Renal cortical epithelial cell (primary cell): ENCODE measurements at places on chromosomes 5 and 9. TPM values are rescaled to one million over a fixed set of nuclear protein-coding genes. Genes with fewer than 3 reads are reported as not detected.

- DNase-seq: no peak
These were observed 642 bp downstream of the SV2C start for GRCh38 chr5:76083555-76084495.

ADGRV1 gene
- total RNA-seq: 0.35 and 0.55 TPM in 2 replicates

DNA sequence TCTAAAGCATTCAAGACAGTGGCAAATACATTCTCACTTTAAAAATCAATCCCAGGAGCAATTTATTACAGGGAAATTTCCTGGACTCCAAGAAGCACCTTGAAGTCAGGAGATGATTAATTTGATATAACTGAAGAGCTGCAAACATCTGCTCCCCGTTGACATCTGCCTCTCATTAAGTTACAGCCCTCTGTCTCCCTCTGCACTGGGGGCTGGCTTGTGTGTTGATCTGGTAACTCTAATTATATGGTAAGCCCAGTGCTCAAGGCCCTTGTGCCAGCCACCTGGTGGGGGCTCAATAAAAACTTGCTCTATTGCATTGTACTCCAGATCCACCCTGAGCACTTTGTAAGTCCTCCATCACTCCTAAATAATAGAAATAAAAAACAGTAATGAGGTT lies 131.1 kb upstream of the ZNF462 start:
- DNase-seq: no peak

GRCh38 chr9:68802525-68803015 lies 97.5 kb downstream of the PIP5K1B start:
- DNase-seq: no peak

DNA sequence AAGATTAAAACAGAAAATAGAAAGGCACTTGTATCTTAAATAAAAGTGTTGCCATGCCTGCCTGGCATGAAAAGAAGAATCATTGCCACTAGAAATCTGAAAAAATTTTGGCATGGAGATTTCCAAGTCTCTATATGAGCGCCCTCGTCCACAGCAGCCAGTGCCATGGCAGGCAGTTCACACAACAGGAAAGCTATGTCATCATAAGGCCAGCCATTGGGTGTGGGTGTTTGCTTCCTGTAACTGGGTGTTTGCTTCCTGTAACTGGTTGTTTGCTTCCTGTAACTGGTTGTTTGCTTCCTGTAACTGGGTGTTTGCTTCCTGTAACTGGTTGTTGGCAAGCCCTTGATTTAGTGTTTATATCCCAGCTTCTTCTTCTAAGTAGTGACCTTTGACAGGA lies 446.7 kb downstream of the IRX1 start:
- no peak for DNase-seq

DNA sequence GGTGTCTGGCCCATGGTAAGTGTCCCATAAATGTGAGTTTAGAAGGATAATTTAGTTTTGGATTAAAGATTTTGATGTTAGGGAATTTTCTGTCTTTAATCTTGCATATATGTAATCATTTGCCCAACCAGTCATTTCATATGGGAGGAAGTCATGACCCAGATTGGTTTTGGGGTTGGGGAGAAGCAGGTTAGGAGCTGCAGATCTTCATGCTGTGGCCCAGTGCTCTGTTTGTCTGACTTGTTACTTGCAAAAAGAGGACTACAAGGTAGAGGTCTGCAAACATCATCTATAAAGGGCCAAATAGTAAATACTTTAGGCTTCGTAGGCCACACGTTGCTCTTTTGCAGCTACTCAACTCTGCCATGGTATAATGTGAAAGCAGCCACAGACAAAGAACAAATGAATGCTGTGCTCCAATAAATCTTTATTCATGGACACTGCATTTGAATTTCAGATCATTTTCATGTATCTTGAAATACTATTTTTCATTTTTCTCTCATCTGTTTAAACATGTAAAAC lies 16.8 kb downstream of the OSTF1 start:
- DNase-seq: no peak

GRCh38 chr9:11537566-11537965 lies 924.8 kb upstream of the PTPRD start:
- no peak for DNase-seq

- no peak for DNase-seq
These were observed 164.9 kb downstream of the KCTD16 start for GRCh38 chr5:144335561-144335960.

DNA sequence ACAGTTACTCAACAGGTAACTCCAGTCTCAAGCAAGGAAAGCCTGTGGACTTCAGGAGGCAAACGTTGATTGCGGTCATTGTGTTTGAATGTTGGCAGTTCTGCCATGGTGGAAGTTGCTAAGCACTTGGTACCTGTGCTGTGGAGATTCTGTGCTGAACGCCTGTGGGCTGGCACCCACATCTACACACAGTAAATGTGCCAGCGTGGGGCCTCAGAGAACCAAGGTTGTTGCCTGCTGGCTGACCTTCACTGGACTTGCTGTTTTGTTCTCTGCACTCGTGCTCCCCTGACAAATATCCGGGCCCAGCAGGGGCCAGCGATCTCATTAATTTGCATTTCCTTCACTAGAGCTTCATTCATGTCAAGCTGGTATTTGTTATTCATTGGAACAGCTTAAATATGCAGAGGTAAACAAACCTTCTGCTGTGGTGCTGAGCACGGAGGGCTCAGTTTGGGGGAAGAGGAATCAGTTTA lies 141.8 kb downstream of the PRKACG start:
- DNase-seq: no peak

- no peak for DNase-seq
These were observed 149.0 kb downstream of the INSYN2B start for GRCh38 chr5:169831331-169831730.

GRCh38 chr5:144076521-144077083 lies 93.9 kb downstream of the YIPF5 start:
- DNase-seq: no peak

- peak; percentile 19 for DNase-seq
These were observed 67.0 kb upstream of the ATG10 start for GRCh38 chr5:81904861-81905260.

DNA sequence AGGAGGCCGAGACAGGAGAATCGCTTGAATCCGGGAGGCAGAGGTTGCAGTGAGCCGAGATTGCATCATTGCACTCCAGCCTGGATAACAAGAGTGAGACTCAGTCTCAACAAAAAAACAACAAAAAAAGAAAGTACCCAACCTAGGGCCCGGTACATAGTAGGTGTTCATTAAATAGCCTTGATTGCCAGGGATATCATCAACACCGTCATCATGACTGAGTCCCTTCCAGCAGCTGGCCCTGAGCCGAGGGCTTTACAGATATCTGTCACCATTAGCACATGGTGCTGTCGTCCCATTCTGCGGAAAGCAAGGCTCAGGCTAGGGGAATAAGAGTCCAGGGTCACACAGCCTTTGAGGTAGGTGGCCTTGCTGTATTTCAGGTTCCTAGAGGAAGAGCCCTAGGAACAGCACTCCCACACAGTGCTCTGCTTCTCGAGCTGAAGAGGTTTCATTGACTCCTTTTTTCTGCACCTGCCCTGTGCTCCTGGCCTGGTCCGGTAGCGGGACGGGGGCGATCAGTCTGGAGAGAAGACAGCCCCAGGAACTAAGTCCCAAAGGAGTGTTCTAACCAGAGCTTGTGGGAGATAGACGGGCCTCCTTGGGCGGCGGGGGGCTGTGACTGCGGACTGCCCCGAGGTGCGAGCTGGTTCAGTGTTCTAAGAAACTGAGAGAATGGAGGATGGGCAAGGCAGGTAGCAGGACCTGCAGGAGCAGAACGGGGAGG lies 48.2 kb downstream of the CXXC5 start:
- DNase-seq: no peak

SHOC1 gene
- total RNA-seq: 0.30 TPM in 1 of 2 replicates, not detected in the other

CAMK2A gene
- 0.15 TPM in 1 of 2 replicates, not detected in the other for total RNA-seq

GRCh38 chr9:77453825-77454647 lies 194.1 kb downstream of the GNA14 start:
- DNase-seq: no peak

GALNT12 gene
- total RNA-seq: 4.3 and 10.9 TPM in 2 replicates

PCSK5 gene
- total RNA-seq: 28.8 and 57.4 TPM in 2 replicates

GRCh38 chr5:86866036-86866435 lies 248.3 kb downstream of the COX7C start:
- DNase-seq: no peak

DNA sequence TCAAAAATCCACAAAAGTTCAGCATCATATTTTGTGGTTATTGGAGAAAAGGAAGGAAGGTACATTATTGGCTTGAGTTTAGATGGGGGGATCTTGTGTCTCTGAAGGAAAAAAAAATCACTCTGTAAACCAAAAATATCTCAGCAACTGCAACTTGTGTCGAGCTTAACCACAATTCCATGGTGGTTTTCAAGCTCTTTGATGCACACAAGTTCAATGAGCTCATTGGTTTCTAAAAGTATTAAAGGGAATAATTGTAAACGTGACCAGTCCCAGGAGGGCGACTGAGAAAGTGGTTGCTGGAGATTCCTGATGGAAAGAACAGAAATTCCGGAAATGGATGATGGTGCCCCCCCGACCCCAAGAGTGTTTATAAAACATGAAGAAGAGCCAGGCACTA lies 173.8 kb downstream of the PSAT1 start:
- no peak for DNase-seq

SCGB3A2 gene
- total RNA-seq: not detected in 2 replicates

DNA sequence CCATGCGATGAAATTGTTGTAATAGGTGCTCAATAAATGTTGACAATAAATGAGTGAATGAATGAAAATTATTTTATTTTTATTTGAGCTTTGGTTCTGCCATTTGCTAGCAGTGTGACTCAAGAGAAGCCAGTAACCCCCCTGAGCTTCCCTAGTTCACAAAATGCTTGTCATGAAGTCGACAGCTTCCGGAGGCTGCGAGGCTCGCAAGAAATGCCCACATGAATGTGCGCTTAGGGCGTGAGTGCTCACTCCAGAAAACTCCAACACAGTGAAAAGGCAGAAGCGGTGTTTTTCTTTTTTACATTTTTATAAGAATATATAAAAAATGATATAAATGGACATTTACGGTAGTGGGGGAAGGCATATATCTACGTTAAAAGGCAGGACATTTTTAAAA lies 26.5 kb downstream of the CDKN2A start:
- DNase-seq: no peak

SMU1 gene
- 36.1 and 45.7 TPM in 2 replicates for total RNA-seq

GRCh38 chr5:373710-374602 lies 52.4 kb downstream of the AHRR start:
- DNase-seq: no peak

GRCh38 chr9:97237311-97237786 lies 70.1 kb upstream of the CCDC180 start:
- no peak for DNase-seq

- DNase-seq: no peak
These were observed 418.2 kb downstream of the CDK5RAP2 start for GRCh38 chr9:120161776-120162175.

SHISAL2B gene
- total RNA-seq: 0.20 TPM in 1 of 2 replicates, not detected in the other

SOX30 gene
- total RNA-seq: 0.05 and 0.17 TPM in 2 replicates

GRCh38 chr5:149082271-149082670 lies 19.4 kb upstream of the SH3TC2 start:
- DNase-seq: no peak

- no peak for DNase-seq
These were observed 32.9 kb upstream of the GOLGA1 start for GRCh38 chr9:124973807-124974206.

- DNase-seq: no peak
These were observed 178.9 kb downstream of the SEMA6A start for GRCh38 chr5:116395631-116396203.

- DNase-seq: no peak
These were observed 80.7 kb downstream of the GLDC start for GRCh38 chr9:6564868-6565267.

DNA sequence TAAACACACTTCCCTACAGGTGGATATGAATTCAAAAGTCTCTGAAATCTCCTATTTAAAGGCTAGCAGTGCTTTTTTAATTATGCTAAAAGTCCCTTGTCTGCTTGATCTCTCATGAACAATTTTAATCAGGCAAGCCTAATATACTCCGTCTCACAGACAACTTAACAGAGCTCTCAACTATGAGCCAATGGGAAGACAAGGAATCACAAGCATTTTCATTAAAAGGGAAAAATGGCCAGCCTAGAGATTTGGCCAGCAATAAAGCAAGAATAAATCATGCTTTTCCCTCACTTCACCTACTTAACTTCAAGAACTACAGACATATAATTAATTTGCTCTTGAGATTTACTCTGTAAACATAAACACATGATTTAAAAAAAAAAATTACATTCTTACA lies 78.0 kb downstream of the RFX3 start:
- no peak for DNase-seq

DNA sequence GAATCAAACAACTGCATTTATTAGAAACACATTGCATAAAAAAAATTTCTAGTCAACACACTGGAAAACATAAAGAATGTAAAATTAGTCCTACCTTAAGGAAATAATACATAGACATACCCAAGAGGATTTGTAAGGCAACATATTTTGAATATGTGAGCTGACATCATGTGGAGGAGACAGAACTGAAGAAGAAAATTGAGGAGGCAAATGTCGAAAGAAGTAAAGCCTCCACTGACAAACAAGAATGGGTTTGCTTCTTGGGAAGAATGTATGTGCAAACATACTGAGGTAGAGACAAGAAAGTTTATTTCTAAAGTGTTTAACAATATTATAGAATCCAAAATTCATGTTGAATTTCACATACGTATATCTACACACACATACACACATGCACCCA lies 363.0 kb upstream of the PDE4D start:
- DNase-seq: no peak
